ENCODE measurements at places on chromosomes 7 and 10. TPM values are rescaled to one million over a fixed set of nuclear protein-coding genes. Genes with fewer than 3 reads are reported as not detected.

Gene THNSL1
- total RNA-seq: 4.4 TPM

Gene C10orf67
- 0.06 TPM for total RNA-seq

Gene EEPD1
- 47.4 TPM for total RNA-seq

Gene SUGCT
- 1.2 TPM for total RNA-seq

Gene SDK1
- total RNA-seq: 0.46 TPM

Gene UNC5B
- 0.87 TPM for total RNA-seq

Gene DYDC2
- not detected for total RNA-seq

Gene IKZF1
- total RNA-seq: not detected

Gene POMZP3
- 24.2 TPM for total RNA-seq

Gene EGR2
- total RNA-seq: 0.86 TPM

Gene ACBD5
- total RNA-seq: 32.0 TPM

Gene EGFR
- 105 TPM for total RNA-seq

Data from A549 treated with DMSO at 1 μM for 4 hours (cell line).